Chondrocyte (in vitro differentiated cells): ENCODE measurements at places on chromosomes 2 and 18. TPM values are rescaled to one million over a fixed set of nuclear protein-coding genes. Genes with fewer than 3 reads are reported as not detected.

GRCh38 chr2:143640826-143641225, 511.6 kb downstream of the ARHGAP15 start:
- H3K36me3 ChIP-seq, result no peaks in the 10 kb centered on the region
- H3K27me3 ChIP-seq, result no peaks in the 10 kb centered on the region
- H3K4me3 ChIP-seq, result no peak overlapping the region
- no peaks in the 10 kb centered on the region for H3K4me1 ChIP-seq
- no peak overlapping the region for H3K27ac ChIP-seq

- no peaks in the 10 kb centered on the region for H3K36me3 ChIP-seq
- no peak overlapping the region for H3K4me3 ChIP-seq
- no peaks in the 10 kb centered on the region for H3K4me1 ChIP-seq
- H3K27me3 ChIP-seq, result peaks cover 8% of the 10 kb centered on the region
These were observed 72.0 kb downstream of the KCNF1 start for GRCh38 chr2:10983711-10984110.

DNA sequence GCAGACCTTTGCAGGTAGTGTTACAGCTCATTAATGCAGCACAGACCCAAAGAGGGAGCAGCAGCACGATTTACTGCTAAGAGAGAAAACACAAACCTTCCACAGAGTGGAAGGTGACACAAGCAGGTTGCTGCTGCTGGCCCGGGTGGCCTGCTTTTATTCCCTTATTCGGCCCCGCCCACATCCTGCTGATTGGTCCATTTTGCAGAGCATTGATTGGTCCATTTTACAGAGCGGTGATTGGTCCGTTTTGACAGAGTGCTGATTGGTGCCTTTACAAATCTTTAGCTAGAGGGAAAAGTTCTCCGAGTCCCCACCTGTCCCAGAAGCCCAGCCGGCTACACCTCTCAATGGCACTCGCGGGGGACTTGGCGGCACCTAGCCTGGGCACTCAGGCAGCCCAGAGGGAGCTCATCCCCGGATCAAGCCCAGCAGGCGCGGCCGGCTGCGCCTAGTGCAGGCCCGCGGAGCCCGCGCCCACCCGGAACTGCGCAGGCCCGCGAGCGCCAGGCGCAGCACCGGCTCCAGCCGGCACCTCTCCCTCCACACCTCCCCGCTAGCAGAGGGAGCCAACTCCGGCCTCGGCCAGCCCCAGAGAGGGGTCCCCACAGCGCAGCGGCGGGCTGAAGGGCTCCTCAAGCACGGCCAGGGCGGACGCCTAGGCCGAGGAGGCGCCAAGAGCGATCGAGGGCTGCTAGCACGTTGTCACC, 825.6 kb upstream of the HS6ST1 start:
- H3K4me1 ChIP-seq, result no peaks in the 10 kb centered on the region
- DNase-seq, result no peak
- H3K27me3 ChIP-seq, result peaks cover 4% of the 10 kb centered on the region
- H3K4me3 ChIP-seq, result no peak overlapping the region
- no peak overlapping the region for H3K27ac ChIP-seq

VSNL1 gene
- not detected in 3 replicates for total RNA-seq

HTRA2 gene
- total RNA-seq, result 23.8 to 31.2 TPM (median 24.2 TPM) in 3 replicates

ACTR1B gene
- 51.0 to 66.0 TPM (median 51.8 TPM) in 3 replicates for total RNA-seq

GALNT3 gene
- 4.1 to 4.4 TPM (median 4.2 TPM) in 3 replicates for total RNA-seq
